Pancreas (tissue), 10 donors: ENCODE measurements at places on chromosomes 16 and 17.
A peak's percentile ranks its signal among the peaks of the same experiment; 100 is the strongest.

GRCh38 chr16:56625140-56625942, at the start of gene MT1E:
TSS of gene MT1E (plus strand) at chr16:56625781. CDS start at chr16:56625852, 71 bp downstream.
- no peaks in the 10 kb centered on the region for H3K36me3 ChIP-seq
- peak; percentile 93 for DNase-seq
- H3K27me3 ChIP-seq = no peaks in the 10 kb centered on the region
- peaks cover 9% of the 10 kb centered on the region for H3K4me1 ChIP-seq

DNA sequence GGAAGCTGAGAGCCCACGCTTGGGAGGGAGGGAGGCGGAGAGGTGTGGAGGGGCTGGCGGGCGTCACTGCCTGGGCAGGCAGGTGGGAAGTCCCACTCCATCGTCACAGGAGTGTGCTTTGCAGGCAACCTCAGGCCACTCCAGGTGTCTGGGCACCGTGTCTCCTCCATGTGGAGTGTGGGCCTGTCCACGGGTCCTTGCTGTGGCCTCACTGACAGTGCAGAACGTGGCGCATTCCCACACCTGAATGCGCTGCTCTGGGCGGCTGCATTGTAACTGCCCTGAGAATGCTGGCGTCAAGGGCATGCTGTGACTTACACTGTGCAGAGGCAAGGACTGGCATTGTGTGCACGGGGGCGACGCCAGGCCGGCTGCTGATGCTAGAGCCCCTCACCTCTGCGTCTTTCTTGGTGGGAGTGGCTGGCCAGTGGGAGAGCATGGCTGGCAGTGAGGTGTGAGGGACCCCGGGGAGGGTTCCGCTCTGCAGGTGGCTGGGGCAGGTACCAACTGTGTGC, 66.4 kb downstream of the BANP start:
- no peaks in the 10 kb centered on the region for H3K4me1 ChIP-seq
- H3K27me3 ChIP-seq = no peaks in the 10 kb centered on the region
- DNase-seq = no peak

- H3K4me1 ChIP-seq = no peaks in the 10 kb centered on the region
- DNase-seq = no peak
- no peak overlapping the region for H3K27ac ChIP-seq
- no peak overlapping the region for H3K4me3 ChIP-seq
- no peaks in the 10 kb centered on the region for H3K27me3 ChIP-seq
Observed at GRCh38 chr17:8976638-8977037, 11.1 kb upstream of the PIK3R5 start.

DNA sequence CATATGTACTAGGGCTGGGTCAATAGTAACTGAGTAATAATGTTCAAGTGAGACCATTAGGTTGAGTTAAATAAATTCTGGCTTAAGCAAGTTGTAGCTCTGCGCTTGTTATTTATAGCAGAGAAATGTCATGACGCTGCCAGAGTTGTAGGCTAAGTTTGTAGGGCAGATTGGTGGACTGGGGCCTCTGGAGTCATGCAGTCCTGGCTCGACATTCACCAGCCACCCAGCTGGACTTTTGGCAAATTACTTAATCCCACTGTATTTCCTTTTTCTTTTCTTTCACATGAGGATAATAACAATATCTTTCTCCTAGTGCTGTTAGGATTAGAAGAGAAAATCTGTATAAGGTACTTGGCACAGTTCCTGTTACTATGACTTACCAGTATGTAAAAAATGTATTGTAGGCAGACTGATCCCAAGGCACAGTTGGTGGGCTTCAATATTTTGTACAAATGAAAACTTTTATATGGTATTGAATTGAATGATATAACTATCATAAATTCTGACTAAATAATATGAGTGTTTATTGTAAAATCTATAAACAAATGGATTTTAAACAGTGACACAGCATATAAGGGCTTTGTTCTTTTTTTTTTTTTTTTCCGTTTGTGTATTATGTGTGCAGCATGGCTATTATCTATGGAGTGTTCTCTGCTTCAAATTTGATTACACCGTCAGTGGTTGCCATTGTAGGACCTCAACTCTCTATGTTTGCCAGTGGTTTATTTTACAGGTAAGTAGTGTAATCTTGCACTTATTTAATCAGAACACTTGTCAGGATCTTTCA, 2.6 kb downstream of the MFSD11 start:
- H3K4me1 ChIP-seq = peaks cover 8% of the 10 kb centered on the region
- no peak for DNase-seq
- no peak overlapping the region for H3K4me3 ChIP-seq

DNA sequence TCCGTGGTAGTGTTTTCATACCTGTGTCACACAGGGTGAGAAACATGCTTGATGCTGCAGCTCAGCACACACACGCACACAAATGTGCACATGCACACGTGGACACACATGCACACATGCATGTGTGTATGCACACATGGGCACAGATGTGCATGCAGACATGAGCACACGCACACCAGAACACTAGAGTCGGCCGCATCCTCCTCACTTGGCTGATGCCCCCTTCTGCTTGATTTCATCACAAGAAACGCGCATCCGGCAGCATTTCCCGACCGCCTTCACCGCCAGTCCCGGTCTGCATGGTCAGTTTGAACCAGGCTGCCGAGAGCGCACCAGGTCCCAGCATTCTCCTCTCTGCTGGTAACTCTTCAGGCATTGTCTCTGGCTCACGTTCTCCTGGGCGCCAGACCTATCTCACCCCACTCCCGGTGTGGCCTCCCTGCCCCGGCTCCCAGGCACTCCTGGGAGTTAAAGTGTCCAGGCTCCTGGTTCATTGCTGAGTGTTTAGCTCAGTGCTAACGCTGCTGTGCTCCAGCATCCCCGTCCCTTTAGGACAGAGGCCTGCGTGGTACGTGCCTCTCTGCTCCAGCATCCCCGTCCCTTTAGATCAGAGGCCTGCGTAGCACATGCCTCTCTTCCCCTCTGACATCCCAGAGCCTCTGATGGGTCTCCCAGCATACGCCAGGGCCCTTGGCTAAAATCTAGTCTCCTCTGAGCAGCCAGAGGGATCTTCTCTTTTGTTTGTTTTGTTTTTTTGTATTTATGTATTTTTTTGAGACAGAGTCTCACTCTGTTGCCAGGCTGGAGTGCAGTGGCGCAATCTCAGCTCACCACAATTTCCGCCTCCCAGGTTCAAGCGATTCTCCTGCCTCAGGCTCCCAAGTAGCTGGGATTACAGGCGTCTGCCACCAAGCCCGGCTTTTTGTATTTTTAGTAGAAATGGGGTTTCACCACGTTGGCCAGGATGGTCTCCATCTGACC, 16.0 kb downstream of the BAIAP2 start:
- H3K36me3 ChIP-seq = no peaks in the 10 kb centered on the region
- H3K4me1 ChIP-seq = no peaks in the 10 kb centered on the region
- no peaks in the 10 kb centered on the region for H3K27me3 ChIP-seq

DNA sequence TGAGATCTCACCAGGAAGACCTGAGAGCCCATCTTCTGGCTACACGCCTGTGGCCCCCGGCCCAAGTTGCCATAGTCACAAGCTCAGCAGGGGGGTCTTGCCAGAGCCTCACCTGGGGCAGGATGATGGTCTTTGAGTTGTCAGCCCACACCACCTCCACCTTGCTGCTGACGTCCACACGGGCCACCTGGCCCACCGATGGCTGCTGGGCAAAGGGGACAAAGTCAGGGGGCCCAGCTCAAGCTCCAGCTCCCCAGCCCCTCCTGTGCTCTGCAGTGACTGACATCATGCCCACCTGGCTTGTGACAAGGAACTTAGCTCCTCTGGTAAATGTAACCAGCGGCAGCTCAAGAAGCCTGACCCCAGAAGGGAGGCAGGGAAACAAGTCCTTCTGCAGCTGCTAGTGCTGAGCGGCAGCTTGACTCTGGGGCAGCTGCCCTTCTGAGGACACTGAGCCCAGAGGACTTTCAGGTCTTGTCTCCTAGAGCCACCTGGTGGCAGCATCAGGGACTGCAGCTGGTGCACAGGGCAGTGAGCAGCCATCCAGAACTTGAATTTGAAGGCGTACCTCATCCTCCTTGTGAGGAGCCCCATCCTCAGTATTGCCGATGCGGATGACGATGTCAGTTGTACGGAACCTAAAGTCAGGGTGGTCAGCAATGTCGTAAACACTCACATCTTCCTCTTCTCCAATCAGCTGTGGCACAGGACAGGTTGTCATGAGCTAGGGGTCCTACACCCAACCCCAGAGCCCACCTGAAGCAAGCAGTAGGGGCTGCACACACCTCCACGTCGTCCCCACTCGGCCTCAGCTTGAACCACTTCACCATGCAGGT, 13.5 kb downstream of the SPHK1 start:
- H3K36me3 ChIP-seq = peaks cover 37% of the 10 kb centered on the region
- H3K27ac ChIP-seq = no peak overlapping the region
- peak; percentile 76 for DNase-seq
- H3K4me1 ChIP-seq = no peaks in the 10 kb centered on the region

GRCh38 chr17:64448665-64449512, at the start of gene MILR1:
TSS of gene MILR1 (plus strand) at chr17:64449115. CDS start at chr17:64449169, 54 bp downstream.
- no peaks in the 10 kb centered on the region for H3K36me3 ChIP-seq
- no peaks in the 10 kb centered on the region for H3K4me1 ChIP-seq
- peak within 1 kb of the TSS; percentile 35 for H3K27ac ChIP-seq
- no peaks in the 10 kb centered on the region for H3K27me3 ChIP-seq
- no peak for DNase-seq

GRCh38 chr17:59746849-59747445, 39.5 kb downstream of the VMP1 start:
- H3K27ac ChIP-seq = no peak overlapping the region
- H3K36me3 ChIP-seq = no peaks in the 10 kb centered on the region
- no peak for DNase-seq
- H3K4me1 ChIP-seq = no peaks in the 10 kb centered on the region

DNA sequence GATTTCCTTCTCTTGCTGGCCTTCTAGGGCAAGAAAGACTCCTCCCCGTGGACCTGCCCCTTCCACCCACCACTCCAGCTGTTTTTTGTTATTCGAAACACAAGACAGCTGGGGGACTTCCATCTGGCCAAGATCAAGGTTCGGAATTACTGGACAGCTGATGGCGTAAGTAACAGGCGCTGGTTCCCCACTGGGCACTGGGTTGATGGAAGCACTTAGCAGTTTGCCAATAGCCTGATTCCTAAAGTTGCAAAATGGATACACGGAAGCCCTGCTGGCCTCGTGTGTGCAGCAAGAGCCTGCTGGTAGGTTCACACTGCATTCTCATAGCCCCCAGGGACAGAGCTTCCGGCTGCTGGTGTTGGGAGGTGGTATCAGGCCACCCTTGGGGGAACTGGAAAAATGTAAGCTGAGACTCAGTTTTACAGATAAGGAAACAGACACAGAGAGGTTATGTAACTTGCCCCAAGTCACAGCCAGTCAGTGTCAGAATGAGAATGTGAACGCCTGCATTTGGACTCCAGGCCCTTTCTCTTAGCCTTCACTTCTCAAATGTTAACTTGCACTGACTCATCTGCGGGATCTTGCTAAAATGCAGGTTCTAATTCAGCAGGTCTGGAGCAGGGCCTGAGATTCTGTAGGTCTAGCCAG, 171.7 kb downstream of the KATNIP start:
- H3K36me3 ChIP-seq = no peaks in the 10 kb centered on the region
- peak; percentile 16 for DNase-seq
- no peak overlapping the region for H3K4me3 ChIP-seq
- no peaks in the 10 kb centered on the region for H3K4me1 ChIP-seq

DNA sequence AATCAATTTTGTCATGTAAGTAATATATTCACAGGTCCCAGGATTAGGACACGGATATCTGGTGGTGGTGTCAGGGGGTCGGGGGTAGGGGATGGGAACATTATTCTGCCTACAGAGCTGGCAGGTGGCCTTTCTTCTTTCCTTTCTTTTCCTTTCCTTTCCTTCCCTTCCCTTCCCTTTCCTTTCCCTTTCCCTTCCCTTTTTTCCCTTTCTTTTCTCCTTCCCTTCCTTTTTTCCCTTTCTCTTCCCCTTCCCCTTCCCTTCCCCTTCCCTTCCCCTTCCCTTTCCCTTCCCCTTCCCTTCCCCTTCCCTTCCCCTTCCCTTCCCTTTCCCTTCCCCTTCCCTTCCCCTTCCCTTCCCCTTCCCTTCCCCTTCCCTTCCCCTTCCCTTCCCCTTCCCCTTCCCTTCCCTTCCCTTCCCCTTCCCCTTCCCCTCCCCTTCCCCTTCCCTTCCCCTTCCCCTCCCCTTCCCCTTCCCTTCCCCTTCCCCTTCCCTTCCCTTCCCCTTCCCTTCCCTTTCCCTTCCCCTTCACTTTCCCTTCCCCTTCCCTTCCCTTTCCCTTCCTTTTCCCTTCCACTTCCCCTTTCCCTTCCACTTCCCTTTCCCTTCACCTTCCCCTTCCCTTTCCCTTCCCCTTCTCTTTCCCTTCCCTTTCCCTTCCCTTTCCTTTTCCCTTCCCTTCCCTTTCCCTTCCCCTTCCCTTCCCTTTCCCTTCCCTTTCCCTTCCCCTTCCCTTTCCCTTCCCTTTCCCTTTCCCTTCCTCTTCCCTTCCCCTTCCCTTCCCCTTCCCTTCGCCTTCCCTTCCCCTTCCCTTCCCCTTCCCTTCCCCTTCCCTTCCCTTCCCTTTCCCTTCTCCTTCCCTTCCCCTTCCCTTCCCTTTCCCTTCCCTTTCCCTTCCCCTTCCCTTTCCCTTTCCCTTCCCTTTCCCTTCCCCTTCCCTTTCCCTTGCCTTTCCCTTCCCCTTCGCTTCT, 145.9 kb downstream of the PRKCB start:
- H3K27me3 ChIP-seq = no peaks in the 10 kb centered on the region
- H3K27ac ChIP-seq = no peak overlapping the region
- H3K36me3 ChIP-seq = no peaks in the 10 kb centered on the region
- H3K4me3 ChIP-seq = no peak overlapping the region

DNA sequence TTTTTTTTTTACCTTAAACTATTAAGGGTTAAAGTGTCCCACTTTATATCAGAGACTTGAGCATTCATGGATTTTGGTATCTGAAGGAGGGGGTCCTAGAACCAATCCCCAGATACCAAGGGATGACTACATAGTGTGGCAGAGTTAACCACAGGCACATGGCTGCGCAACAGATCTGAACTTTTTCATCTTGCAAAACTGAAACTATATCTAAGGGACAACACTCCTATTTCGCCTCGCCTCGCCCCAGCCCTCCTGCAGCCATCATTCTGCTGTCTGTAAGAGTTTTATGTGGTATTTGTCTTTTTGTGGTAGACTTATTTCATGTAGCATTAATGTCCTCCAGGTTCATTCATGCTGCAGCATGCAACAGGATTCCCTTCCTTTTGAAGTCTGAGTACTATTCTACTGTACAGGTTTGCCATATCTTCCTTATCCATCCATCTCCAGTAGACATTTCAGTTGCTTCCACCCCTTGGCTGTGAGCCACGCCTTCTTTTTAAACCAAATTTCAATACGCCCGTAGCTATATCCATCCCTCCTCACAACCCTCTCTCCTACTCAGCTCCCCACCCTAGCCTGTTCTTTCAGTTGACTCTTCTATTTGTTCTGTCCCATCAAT, 53.2 kb downstream of the AMFR start:
- no peaks in the 10 kb centered on the region for H3K36me3 ChIP-seq
- H3K27me3 ChIP-seq = no peaks in the 10 kb centered on the region
- no peak overlapping the region for H3K4me3 ChIP-seq
- DNase-seq = no peak
- no peak overlapping the region for H3K27ac ChIP-seq
- H3K4me1 ChIP-seq = peaks cover 13% of the 10 kb centered on the region

GRCh38 chr17:43900858-43901754, 6.2 kb downstream of the MPP2 start:
- no peaks in the 10 kb centered on the region for H3K36me3 ChIP-seq
- DNase-seq = peak; percentile 18
